SHP77 (cell line): ENCODE measurements at places on chromosomes 13 and 19.

- DNase-seq, result no peak
Measured at GRCh38 chr19:19470579-19470978, 44.8 kb downstream of the TSSK6 start.

- no peak for DNase-seq
Measured at GRCh38 chr19:10730932-10731331, 13.1 kb downstream of the DNM2 start.

GRCh38 chr19:29539670-29540069 is 13.9 kb downstream of the VSTM2B start:
- DNase-seq, result no peak

GRCh38 chr13:110249326-110249725 is 57.6 kb downstream of the COL4A1 start:
- no peak for DNase-seq

- DNase-seq, result no peak
Measured at GRCh38 chr13:52849291-52850071, 1.0 kb upstream of the PCDH8 start.

GRCh38 chr13:28320884-28321574 is 173.9 kb downstream of the FLT1 start:
- DNase-seq, result peak; percentile 10

DNA sequence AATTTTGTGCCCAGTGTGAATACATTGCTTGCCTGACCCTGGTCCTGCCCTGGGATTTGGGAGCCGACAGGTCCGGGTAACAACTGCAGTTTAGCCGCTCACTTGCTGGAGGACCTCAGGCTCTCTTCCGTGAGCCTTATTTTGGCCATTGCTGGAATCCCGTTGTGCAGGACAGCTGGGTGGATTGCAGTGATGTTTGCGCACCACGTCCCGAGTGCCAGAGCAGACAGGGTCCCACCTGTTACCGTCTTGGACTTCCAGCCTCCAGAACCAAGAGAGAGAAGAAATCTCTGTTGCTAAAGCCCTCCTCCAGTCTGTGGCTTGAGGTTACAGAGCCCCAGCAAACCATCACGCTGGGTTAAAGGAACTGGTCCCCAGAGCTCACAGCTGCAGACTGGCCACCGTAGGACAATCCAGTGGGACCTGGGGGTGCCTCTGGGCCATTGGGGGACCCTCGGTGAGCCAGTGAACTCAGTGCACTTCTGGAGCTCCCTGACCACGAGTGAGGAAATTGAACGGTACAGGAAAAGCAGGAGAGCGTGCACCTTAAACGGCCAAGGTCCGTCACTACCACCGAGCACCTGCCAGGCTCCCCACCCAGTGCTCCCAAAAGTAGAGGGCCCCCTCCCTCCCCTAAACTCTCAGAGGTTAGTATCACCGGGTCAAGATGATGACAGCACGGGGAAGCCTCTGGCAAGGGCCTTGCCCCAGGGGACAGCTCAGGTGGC is 92.9 kb downstream of the GNG7 start:
- no peak for DNase-seq

DNA sequence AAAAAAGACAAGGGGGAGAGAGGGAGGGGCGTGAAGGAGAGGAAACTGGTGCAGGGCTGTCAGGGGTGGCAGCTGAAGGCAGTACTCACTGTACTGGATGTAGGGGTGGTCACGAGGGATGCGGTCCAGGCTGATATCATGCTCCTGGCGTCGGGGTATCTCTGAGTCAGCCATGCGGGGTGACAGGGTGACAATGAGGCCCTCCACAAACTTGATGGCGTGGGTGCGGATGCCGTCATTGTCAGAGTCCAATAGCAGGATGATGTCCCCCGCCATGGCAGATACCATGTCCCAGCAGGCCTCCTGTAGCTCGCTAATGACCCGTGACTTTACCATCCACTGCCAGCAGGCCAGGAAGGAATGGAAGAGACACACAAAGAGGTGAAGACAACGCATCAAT is 15.3 kb downstream of the SYMPK start:
- DNase-seq, result no peak

DNA sequence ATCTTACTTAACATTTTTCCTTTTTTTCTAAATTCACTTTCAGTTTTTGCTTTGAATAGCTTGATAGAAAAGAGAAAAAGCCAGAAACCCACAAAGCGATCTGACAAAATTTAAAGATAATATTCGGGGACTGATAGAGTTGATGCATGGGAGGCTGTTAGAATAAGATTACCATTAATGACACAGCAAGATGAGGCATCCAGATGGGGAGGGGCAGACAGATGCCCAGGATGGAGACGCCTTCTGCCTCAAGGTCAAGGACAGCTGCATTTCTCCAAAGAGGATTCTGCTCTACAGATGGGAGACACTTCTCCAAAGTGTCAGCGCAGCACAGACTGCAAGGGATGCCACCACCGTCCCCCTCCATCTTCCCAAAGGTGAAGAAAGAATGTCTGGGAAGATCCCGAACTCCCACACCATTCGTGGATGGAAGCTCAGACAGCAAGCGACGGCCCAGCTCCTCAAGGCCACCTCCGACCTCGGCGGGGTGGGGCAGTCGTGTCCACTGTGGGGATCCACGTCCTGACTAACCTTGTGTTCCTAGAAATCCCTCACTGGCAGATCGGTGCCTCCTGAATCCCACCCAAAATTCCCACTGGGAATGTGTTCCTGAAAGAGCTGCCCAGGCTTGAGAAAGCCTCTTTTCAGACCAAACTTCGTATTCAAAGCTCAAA is 32.9 kb downstream of the NAXD start:
- no peak for DNase-seq

DNA sequence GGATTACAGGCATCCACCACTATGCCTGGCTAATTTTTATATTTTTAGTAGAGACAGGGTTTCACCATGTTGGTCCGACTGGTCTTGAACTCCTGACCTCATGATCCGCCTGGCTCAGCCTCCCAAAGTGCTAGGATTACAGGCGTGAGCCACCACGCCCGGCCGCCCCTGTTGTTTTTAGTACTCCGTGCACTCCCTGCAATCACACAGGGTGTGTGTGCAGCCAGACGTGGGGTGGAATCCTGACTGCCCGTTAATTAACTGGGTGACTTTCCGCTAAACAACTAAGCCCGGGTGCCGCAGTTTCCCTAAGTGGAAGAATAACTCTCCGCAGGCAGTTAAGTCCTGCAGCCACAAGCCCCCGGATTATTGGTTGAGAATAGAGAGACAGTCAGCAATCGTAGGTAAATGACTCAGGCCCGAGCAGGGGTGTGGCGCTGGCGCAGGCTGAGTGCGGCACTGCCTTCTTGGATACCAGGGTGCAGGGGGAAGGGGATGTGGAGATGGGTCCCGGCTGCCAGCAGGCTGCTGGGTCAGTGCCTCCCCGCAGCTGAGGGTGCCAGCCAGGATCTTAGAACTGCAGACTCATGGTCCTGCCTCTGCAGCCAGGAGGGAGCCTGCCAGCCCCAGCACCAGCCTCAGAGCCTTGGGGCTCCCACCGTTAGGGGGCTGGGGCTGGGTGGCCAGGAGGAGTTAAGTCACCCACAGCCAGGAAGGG is 6.1 kb upstream of the FXYD3 start:
- DNase-seq, result no peak

DNA sequence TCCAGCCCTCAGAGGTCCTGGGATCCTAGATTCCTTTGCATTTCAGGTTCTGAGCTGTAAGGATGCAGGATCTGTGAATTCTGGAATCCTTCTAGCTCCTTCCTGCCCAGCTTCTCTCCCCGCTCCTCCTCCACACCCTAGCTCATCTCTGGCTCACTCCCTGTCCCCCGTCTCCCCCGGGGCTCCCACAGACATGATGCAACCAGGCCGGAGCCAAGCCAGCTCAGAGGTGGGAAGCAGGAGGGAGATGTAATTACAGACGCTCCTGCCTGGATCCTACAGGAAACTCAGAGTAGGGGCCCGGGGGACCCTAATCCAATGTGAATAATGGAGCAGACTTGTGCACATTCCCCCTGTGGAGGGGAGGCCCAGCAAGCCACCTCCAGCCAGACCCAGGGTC is 4.5 kb downstream of the GNG8 start:
- DNase-seq, result no peak

- peak; percentile 64 for DNase-seq
Measured at GRCh38 chr13:86020351-86021002, 221.3 kb upstream of the SLITRK6 start.

GRCh38 chr19:18278521-18279265 is 2.7 kb downstream of the JUND start:
- DNase-seq, result no peak

- DNase-seq, result no peak
Measured at GRCh38 chr13:45500492-45501174, 35.9 kb downstream of the COG3 start.

DNA sequence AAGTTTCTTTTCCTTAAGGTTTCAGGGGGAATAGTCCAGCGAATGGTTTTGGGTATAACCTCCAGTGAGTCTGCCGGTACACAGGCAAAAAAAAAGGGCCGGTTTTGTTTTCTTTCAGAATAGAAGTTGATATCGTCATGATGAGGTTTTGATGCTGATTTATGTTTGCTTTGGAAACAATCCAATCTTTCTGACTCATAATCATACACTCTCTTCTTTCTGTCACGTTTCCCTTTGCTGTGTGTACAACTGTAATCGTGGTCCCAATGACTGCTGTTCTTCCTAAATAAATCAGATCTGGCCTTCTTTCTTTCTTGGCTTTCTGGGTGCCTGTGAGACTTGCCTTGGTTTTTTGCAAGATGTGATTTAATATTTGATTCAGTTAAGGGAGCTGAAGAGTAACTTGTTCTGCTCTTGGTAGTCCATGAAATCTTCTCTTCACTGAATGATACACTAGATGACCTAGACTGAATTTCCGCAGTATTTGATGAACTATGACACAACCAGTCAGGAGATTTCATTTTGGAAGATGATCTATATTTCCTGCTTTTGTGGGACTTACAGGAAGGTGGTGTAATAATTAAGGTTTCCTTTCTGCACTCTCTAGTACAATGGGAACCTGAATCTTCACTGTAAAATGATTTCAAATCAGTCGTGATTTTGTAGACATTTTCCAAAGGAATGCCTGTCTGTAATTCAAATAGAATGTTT is 34.9 kb upstream of the METTL21C start:
- peak; percentile 67 for DNase-seq
